ENCODE measurements at places on chromosomes 4 and X. TPM values are rescaled to one million over a fixed set of nuclear protein-coding genes. Genes with fewer than 3 reads are reported as not detected.

Gene CCNB3
- 0.82 TPM for total RNA-seq

Gene SHISA3
- total RNA-seq, result not detected

Gene HSFX3
- not detected for total RNA-seq

Gene GAGE13
- not detected for total RNA-seq

Gene NUDT10
- total RNA-seq, result 0.51 TPM

Gene EPHA5
- total RNA-seq, result 0.45 TPM

Gene XK
- total RNA-seq, result 0.34 TPM

Gene NIPAL1
- 0.47 TPM for total RNA-seq

Gene CWH43
- not detected for total RNA-seq

Gene SPACA5
- not detected for total RNA-seq

Gene ABCG2
- 20.5 TPM for total RNA-seq

Gene FABP2
- total RNA-seq, result not detected

Gene SLC2A9
- 0.39 TPM for total RNA-seq

Gene RWDD4
- total RNA-seq, result 17.9 TPM

Gene PNCK
- not detected for total RNA-seq

Gene COX18
- total RNA-seq, result 6.9 TPM

Gene TMSB4X
- 5,667 TPM for total RNA-seq

Gene F8A3
- total RNA-seq, result 1.00 TPM

Gene PDLIM3
- total RNA-seq, result not detected

Gene HSD17B10
- 194 TPM for total RNA-seq

Gene PLP1
- total RNA-seq, result not detected

Gene BRS3
- not detected for total RNA-seq

Gene FAM47C
- total RNA-seq, result not detected

Gene ZFYVE28
- 3.0 TPM for total RNA-seq

Gene TMEM271
- not detected for total RNA-seq

Gene MCF2
- not detected for total RNA-seq

Gene PTCHD1
- not detected for total RNA-seq

Gene TLR3
- 0.39 TPM for total RNA-seq

Gene ZDHHC15
- total RNA-seq, result not detected

Gene ERAS
- total RNA-seq, result 0.19 TPM

Gene REPS2
- total RNA-seq, result 1.2 TPM

Gene COL25A1
- total RNA-seq, result not detected

Gene FOXR2
- not detected for total RNA-seq

Gene GPR119
- total RNA-seq, result not detected

Gene SSX5
- not detected for total RNA-seq

Gene HTN3
- total RNA-seq, result not detected

Gene IL21
- total RNA-seq, result not detected

Gene MANBA
- total RNA-seq, result 13.2 TPM

Gene UGDH
- total RNA-seq, result 248 TPM

Gene GPR173
- total RNA-seq, result not detected

Gene EDA
- total RNA-seq, result 0.76 TPM

Gene TLR8
- not detected for total RNA-seq

Gene CDS1
- total RNA-seq, result 0.75 TPM

Gene MAD2L1
- 66.3 TPM for total RNA-seq

Gene FGFR3
- total RNA-seq, result 2.3 TPM

Gene DCUN1D4
- total RNA-seq, result 26.2 TPM

Gene TMSB15B
- 6.1 TPM for total RNA-seq

Gene TMPRSS11A
- not detected for total RNA-seq

Gene P2RY10
- total RNA-seq, result not detected

Gene FAM133A
- total RNA-seq, result 1.0 TPM

Gene TACC3
- 99.4 TPM for total RNA-seq

Gene SMIM10L2A
- 0.16 TPM for total RNA-seq

Gene CFAP47
- total RNA-seq, result not detected

Gene QRFPR
- not detected for total RNA-seq
